Choroid plexus epithelial cell (primary cell): ENCODE measurements at places on chromosomes 11 and 22.

DNA sequence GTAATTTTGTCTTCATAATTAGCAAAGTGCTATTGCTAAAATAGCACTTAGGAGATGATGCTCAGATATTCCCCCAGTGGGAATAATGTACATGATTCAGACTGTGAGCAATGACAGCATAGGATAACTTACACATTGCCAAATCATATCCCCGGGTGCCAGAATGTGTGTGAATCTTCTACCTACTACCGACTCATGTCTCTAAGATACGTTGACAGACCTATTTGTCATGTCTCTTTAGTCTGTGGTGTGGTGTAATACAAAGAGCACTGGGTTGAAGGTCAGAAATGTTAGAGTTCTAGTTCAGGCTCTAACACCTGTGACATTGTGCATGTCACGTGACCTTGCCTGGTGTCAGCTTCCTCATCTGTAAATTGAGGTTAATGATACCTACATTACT is 31.0 kb upstream of the PICALM start:
- DNase-seq: peak; percentile 29

- DNase-seq: peak; percentile 16
Observed at GRCh38 chr22:39727541-39727940, 157.0 kb downstream of the CACNA1I start.

DNA sequence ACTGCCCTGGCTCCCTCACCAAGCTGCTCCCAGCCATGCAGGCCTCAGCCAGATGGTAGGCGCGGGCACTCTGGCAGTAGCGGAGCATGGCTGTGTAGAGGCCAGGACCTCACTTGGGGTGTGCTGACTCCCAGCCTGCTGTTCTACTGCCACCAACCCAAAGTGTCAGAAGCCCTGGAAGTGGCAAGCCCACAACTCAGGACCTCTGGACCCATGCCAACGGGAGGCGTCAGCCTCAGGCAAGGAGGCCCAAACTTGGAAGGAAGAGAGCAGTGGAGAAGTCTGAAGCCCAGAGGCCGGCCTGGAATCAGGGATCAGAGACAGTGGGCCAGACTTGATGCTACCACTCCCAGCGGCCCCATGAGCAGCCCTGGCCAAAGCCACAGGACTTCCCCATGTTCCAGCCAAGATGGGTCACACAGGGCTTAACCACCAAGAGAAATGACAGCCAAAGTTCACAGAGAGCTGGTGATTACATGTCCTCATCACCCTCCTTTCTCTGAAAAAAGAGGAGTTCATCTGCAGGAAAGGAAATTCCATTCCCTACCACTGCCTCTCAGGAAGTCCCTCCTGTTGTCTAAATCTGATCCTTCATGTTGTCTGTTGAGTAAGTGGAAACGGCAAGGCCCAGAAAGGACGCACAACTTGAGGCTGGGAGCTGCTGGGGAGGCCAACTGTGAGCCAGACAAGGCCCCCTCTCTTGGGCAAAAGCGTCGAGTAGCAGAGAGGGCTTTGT is 4.4 kb downstream of the ARRB1 start:
- peak; percentile 59 for DNase-seq

- DNase-seq: peak; percentile 31
Observed at GRCh38 chr11:128790196-128790595, 76.9 kb downstream of the KCNJ1 start.

DNA sequence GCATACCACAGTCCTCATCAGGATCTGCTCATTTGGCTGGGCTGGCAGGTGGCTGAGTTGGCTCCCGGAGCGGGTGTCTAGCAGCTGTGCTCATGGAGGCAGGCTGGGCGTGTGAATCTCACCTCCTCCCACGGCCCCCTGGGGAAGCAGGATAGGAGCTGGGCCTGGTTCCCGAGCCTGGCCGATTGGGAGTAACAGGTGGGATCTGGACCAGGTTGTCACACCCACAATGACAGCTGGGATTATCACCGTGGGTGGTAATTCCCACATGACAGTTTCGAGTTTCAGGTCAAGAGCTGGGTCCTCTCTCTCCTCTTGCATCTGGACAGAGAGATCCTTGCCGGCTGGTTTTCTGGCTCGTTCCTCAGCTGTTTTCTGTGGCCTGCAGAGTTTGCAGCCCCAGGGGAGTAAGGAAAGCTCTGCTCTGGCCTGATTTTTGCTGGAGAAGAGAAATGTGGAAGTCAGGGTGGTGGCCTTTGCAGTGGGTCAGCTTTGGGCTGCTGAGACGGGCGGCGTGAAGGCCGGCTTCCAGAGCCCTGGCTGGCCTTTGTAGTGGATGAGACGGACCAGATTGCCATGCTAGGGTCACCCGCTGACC is 57.0 kb downstream of the BCR start:
- DNase-seq: peak; percentile 61

DNA sequence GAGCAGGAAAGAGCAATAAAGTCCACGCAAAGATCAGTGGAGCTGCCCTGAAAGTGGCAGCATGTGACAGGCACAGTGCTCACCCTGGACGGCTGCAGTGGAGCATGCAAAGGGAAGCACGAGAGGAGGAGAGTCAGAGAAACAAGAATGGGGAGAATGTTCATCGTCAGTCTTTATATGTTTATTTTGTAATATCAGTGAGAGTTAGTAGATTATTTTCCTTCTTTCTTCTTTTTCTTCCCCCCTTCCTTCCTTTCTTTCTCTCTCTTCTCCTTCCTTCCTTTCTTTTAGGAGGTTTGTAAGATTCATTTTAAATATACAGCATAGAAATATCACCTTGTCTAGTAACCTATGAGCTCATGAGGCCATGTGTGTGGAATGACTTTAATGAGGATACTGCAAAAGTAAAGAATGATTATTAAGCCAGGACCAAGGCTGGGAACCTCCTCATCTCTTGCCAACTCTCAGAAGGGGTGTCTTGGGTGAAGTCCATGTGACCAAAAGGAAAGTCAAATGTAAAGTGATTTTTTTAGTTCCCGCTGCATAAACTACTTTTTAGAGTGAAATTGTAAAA is 321.1 kb downstream of the AASDHPPT start:
- DNase-seq: peak; percentile 59

DNA sequence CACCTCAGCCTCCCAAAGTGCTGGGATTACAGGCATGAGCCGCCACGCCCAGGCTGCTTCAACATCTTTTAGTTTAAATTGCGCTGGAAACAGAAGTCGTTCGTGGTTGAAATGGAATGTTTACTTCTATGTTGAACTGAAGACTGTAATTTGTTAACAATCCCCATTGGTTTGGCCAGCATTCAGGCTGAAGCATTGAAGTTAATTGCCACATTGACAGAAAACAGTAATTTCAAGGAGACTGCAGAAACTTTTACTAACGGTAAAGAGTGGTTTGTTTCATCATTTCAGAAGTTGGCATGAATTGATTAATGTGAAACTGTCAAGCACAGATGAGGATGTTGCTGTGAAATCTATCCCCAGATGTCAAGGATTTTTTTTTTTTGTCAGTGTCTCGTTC is 14.2 kb downstream of the AP5B1 start:
- peak; percentile 47 for DNase-seq

GRCh38 chr11:83252266-83252665 is 33.9 kb downstream of the CCDC90B start:
- DNase-seq: no peak

DNA sequence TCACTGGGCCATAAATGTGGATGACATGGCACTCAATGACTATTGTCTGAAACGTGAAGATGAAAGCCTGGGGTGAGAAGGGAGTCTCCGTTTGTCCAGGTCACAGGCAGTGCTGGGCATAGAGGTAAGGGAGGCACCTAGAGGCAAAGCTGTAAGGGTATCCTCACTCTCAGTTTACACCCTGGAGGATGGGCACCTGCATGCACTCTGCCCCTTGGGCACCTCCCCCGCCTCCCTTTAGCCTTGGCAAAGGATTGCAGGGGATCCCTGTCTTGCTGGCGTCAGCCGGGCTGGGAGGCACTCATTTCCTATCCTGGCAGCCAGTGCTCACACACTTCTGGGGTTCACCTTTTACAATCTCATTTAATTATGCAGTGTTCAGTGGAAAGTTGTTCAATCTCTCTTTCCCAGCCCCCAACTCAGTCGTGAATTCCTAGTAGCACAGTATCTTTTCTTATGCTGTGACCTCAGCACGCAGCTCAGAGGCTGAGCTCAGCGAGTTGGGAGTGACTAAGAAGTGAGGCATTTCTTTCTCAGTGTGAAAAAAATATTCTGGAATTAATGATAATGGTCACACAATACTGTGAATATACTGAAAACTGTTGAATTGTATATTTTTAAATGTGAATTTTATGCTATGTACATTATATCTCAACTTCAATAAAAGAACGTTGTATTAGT is 866.6 kb downstream of the BRD1 start:
- no peak for DNase-seq

- DNase-seq: no peak
Observed at GRCh38 chr11:45362636-45363035, 76.5 kb upstream of the SYT13 start.

DNA sequence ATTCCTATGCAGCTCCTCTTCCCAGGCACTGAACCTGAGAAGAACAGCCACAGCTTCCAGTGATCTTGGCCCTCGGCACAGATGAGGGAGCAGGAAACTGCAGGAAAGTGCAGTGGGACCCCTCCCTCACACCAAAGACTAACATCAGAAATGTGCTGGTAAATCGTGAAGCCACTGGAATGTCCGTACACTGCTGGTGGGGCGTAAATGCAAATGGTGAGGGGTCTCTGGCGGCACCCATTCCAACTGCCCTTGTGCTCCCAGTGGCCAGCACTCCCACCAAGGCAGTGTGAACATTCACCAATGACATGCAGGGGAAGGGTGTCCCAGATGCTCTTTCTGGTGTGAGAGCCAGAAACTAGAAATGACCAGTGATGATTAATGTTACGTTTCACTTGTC is 574.0 kb downstream of the BRD1 start:
- no peak for DNase-seq
